Stimulated activated effector memory CD8-positive, alpha-beta T cell treated with anti-CD3 and anti-CD28 coated beads, Interleukin-12 subunit alpha, Interleukin-12 subunit beta, amount 100 ng/mL, for 72 hours (primary cell): ENCODE measurements at places on chromosomes 12 and 14.

- no peak for DNase-seq
Measured at GRCh38 chr12:33529810-33530209, 90.2 kb upstream of the SYT10 start.

DNA sequence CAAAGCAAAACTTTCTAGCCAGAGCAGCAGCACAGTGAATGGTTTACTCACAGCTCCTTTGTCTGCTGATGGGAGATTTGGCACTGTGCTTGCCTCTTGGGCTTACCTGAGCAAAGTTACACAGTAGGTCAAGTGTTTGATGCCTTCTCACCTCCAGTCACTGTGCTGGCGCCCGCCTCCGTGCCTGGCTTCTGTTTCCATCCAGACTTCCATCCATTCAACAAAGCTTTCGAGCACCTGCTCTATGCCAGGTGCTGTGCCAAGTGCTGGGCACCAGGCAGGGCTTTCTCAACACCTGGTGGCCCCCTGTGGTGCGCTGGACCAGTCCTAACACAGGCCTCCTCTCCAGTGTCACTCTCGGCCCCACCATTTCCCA is 199.2 kb upstream of the EEA1 start:
- DNase-seq, result no peak

DNA sequence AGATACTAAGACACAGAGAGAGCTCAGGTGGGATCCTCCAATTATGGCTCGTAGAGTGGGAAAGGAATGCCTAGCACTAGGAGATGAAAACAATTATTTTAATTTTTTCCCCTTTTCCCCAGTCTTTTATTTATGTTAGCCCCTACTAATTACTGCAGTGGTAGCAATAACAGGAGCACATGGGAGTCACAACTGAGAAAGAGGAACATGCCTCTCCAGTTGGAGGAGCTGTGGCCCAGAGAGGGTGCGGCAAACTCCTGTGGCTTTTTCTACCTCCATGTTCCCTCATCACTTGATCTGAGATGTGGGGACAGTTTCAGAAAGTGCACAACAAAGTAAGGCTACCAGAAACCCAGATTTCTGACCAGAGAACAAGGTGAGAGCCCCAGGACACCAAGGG is 25.9 kb upstream of the POC1B start:
- no peak for DNase-seq

DNA sequence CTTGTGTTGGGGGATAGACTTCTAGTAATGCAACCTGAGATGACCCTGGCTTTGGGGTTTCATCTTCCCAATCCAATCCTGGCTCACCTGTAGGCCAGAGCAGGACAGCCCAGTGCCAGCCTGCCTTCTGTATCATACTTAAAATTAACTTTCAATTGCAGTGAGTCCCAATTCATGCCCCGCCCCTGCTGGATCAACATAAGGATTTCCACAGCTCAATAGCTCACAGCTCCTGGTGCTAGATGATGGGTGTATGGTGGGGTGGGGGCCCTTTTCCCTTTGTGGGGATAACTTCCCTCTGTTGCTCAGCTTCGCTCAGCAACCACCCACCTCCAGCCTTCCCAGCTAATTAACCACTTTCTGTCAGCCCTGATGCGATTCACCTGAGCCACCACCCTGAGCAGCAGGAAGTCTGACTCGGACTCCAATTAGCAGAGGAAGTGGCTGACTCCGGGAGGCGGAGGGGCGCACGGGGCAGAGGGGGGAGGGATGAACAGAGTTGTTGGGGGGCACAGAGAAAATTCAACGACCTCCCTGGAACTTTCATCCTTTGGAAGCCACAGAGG is 24.3 kb upstream of the CHGA start:
- DNase-seq, result no peak

GRCh38 chr12:43011383-43011926 is 421.9 kb upstream of the PRICKLE1 start:
- no peak for DNase-seq

- DNase-seq, result no peak
Measured at GRCh38 chr14:49691031-49691430, 1.9 kb upstream of the KLHDC1 start.

DNA sequence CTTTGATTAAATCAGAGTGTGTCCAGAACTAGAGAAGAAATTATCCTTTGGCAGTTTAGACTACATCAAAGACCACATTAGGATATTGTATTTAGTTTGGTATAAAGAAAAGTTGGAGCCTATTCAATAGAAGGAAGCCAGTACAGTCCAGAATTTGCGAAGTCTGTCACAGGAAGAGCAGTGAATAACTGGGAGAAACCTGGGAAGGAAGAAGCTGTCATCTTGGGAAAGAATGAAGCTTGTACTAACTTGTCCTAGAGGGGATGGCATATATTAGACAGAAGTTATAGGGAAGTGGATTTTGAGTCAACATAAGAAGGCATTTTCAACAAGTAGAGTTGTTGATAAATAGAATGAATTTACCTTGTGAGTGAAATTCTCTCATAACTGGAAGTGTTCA is 386.7 kb downstream of the LRIG3 start:
- DNase-seq, result no peak

- DNase-seq, result peak; percentile 54
Measured at GRCh38 chr12:1915082-1915968, 3.1 kb downstream of the CACNA2D4 start.
